Karpas-422 (cell line): ENCODE measurements at places on chromosomes 6 and 20.

DNA sequence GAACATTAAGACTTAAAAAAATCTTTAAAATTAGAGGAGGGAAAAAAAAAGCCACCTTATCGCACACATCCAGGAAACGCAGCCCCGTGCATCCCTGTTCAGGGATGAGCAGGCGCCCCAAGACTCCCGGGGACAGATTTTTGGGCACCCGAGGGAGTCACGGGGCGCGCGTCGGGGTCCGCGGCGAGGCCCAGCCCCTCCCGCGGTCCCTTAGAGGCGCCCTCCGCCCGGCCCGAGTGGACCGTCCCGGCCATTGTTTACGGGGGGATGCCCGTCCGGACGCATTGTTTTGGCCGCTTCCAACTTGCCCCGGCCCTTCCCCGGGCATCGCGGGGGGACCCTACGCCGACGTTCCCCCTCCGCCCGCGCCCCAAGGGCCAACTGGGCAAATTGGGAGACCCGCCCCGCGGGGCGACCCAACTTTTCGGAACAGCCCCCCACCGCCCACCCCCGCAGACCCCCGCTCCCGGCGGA, 610 bp downstream of the ZNF217 start:
- DNase-seq, result no peak

GRCh38 chr6:44475779-44476434, 88.4 kb downstream of the CDC5L start:
- peak; percentile 83 for DNase-seq

GRCh38 chr6:151137542-151137941, 102.2 kb upstream of the AKAP12 start:
- DNase-seq, result no peak

- DNase-seq, result no peak
These were observed 43.2 kb upstream of the PLCB4 start for GRCh38 chr20:9025643-9026042.

DNA sequence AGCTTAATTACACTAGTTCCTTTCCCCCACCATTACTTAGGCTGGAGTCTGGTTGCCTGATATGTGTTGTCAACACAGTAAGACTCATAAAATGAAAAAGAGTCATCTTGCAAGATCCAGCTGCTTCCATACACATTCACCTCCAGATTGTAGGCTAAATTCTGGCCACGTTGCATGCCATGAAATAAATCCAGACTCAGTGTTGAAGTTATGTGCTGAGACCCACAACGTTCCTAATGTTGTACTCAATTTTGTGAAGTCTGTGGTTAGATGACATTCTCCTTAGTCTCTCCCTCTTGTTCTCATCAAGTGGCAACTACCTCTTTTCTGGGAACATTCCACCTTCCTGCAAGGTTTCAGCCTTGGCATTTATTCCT, 212.3 kb downstream of the LMBRD1 start:
- DNase-seq, result no peak

DNA sequence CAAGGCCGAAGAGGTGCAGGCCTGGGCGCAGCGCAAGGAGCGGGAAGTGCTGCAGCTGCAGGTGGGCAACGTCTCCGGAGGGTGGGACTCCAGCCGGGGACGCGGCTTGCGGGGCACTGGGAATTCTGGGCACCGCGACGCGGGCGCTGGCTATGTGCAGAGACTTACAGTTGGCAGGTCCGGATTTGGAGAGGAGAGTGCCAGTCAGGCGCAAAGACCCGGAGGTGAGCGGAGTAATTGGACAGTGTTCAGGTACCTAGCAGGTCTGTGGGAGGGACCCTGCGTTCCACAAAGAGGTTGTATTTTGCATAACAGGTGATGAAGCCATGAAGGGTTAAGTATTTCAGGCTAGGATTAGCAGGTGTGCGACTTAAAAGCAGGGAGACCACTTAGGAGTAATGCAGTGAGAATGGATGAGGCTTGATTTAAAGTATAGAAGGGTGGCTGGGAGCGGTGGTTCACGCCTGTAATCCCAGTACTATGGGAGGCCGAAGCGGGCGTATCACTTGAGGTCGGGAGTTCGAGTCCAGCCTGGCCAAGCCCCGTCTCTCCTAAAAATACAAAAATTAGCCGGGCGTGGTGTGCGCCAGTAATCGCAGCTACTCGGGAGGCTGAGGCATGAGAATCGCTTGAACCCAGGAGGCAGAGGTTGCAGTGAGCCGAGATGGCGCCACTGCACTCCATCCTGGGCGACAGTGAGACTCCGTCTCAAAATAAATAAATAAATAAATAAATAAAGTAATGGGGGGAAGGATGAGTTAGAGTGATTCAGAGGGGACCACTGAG, 1.0 kb downstream of the MRPS26 start:
- DNase-seq, result peak; percentile 69

- no peak for DNase-seq
These were observed 64.1 kb upstream of the F13A1 start for GRCh38 chr6:6384520-6384919.

- no peak for DNase-seq
These were observed 7.0 kb upstream of the RALGAPA2 start for GRCh38 chr20:20719411-20719810.

GRCh38 chr6:20644667-20645370, 110.6 kb downstream of the CDKAL1 start:
- DNase-seq, result no peak

- peak; percentile 70 for DNase-seq
These were observed 744.2 kb downstream of the MAFB start for GRCh38 chr20:39944861-39945260.

- DNase-seq, result no peak
These were observed 62.2 kb downstream of the ARFGEF2 start for GRCh38 chr20:48983423-48984400.

DNA sequence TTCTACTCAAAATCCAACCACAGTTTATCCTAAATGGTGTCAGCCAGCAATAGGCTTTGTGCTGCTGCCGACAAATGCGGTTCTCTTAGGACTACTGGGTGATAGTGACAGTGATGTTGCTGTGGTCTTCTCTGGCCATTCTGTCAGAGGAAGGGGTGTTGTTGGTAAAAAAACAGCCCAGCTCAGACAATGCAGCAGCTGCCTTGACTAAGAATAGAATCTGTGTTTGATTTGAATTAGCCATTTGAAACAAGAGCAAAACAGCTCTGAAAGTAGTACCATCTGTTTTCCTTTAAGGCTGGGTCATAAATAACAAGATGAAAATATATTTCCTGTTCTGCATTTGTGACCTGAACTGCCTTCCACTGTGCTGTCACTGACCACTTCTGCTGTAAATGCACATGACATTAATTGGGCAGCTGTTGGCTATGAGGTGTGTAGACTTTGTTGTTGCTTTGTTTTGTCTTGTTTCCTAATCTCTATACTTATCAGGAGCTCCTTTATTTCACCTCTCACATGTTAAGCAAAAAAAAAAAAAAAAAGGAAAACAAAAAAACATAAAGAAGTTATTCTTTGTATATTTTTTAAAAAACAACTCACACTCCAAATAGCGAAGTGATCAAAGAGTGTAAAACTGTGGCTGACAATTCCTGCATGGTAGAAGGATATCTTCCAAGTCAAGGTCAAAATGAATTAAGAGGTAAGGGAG, 497.8 kb upstream of the ARID1B start:
- DNase-seq, result no peak
